ENCODE measurements at places on chromosomes 16 and 17.

- DNase-seq = no peak
These were observed 11.8 kb downstream of the SLC9A5 start for GRCh38 chr16:67260426-67261063.

- DNase-seq = peak; percentile 51
These were observed 534 bp downstream of the KCTD11 start for GRCh38 chr17:7352503-7352889.

DNA sequence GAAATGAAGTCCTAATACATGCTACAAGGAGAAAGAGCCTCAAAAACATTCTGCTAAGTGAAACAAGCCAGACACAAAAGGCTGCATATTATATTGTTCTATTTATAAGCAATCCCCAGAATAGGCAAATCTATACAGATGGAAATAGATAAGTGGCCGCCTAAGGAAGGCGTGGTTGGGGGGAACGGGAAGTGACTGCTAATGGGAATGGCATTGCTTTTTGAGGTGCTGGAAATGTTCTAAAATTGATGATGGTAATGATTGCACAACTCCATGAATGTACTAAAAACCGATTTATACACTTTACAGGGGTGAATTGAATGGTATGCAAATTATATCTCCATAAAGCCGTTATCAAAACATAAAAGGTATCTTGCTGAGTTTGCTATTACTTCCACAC is 67.7 kb downstream of the GAS7 start:
- no peak for DNase-seq

DNA sequence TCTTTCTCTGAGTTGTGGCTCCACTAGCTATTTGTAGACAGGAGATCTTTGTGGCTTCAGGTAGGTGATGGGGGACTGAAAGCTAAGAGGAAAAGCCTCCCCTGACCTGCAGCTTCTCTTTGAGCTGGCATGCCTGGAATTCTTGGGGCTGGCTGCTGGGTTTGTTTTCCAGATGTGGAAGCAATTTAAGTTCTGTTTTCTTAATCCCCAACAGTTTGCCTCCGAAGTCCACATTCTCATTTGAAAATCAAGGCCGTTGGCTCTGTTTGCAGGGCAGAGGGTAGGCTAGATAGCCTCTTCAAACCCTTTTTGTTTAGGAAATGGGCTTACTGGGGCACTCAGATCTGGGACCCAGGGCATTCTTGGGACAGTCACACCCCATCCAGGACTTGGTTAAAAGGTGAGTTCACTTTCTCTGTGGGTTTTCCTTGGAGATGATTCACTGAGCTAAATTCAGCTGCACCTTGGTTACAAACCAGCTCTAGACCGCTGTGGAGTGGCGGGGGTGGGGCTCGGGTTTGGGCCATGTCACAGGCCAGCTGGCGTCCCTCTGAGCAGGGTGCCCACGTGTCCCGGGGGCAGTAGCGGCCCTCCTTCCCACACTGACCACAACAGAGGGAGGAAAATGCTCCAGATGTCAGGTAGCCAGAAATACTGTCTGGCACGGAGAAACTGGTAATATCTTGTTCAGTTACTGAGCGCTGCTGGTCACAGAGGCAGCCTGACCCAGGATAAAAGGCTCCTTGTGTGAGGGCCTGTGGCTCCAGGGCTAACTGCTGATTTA is 108.5 kb downstream of the RAB11FIP4 start:
- DNase-seq = no peak

GRCh38 chr17:31580706-31581490 is 189.4 kb downstream of the RAB11FIP4 start:
- DNase-seq = no peak

DNA sequence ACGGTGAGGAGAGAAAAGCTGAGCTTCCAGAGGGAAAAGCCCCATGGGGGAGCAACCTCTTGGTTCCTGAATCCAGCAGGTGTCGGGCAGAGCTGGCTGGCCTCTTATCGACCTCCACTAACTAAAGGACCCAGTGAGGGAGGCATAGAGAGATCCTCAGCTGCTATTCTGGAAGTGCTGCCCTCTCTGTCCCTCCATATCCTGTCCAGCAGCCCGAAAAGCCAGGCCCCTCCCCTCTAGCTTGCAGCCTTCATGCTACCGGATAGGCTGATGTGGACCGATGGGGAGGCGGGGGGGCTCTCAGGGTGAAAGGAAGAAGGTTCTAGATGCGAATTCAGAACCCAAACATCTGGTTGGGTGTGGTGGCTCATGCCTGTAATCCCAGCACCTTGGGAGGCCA is 24.9 kb downstream of the MXRA7 start:
- no peak for DNase-seq

DNA sequence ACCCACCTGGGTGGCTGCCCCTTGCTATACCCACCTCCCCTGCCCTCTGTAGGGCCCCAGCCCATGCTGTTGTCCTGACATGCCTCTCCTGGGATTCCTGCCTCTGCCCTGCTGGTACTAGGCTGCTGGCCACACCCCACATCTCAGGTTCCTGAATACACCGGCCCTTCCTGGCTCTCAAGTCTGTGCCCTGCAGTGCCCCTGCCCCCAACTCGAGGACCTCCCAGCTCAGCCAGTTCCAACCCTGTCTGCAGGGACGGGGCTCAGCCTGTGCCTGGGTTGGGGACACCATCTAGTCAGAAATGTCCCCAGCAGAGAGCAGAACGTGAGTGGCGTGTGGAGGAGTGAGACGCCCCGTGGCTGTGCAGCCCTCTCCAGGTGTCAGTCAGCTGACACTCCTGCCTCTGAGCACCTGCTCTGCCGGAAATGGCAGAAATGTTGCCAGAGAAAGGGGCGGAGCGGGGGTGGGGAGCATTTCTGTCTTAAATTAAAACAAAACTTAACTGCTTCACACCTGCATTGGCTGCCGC is 28.7 kb downstream of the ACSF3 start:
- no peak for DNase-seq

DNA sequence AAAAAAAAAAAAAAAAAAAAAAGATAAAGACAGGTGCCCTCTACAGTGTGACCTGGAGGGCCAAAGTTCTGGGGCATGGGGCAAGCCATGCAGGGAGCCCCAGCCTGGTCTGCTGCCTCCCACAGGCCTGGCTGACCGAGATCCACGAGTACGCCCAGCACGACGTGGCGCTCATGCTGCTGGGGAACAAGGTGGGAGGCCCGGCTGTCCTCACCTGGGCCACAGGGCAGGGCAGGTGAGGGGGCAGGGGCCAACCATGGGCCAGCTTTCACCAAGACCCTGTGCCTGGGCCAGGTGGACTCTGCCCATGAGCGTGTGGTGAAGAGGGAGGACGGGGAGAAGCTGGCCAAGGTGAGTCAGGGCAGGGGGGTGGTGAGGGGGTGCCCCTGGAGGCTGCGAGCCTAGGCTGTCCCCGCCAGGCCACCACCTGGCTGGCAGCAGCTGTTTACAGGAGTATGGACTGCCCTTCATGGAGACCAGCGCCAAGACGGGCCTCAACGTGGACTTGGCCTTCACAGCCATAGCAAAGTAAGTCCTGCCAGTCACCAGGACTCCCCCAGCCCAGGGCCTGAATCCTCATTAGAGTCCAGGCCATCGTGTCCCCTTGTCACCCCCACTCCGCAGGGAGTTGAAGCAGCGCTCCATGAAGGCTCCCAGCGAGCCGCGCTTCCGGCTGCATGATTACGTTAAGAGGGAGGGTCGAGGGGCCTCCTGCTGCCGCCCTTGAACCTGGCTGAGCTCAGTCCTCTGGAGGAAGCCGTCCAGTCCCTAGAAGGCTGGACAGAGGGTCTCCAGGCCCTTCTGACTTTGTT is 2.7 kb upstream of the TRAF7 start:
- DNase-seq = no peak

DNA sequence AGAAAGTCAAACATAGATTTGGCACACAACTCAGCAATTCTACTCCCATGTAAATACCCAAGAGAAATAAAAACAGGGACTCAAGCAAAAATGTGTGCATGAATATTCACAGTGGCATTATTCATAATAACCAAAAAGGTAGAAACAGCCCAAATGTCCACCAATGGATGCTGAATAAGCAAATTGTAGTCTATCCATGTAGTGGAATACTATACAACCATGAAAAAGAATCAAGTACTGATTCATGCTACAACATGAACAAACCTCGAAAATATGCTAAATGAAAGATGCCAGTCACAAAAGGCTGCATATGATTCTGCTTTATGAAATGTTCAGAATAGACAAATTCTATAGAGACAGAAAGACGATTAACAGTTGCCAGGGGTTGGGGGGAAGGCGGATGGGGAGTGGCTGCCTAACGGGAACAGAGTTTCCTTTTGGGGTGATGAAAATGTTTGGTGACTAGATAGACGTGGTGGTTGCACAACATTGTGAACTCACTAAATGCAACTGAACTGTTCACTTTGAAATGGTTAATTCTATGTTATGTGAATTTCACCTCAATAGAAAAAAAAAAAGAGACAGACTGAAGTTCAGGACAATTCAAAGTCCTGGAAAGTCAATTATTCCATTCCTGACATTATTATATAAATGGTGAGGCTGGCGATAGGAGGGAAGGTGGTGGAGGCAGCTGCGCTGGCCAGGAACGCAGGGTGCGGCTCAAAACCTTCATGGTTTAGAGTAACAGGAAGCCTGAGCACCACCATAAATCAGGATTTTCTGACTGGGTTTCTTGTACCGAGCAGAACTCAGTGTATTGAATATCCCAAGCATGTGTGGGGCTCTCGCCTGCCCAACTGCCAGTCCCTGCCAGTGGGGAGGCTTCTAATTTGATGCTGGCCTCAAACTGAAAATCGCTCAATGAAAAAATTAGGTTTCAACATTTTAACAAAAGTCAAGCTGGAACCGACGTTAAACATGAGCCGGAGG is 300.9 kb downstream of the C16orf95 start:
- no peak for DNase-seq

Data from natural killer cell (primary cell).